ENCODE measurements at places on chromosomes 4 and X. TPM values are rescaled to one million over a fixed set of nuclear protein-coding genes. Genes with fewer than 3 reads are reported as not detected.
A peak's percentile ranks its signal among the peaks of the same experiment; 100 is the strongest.

Gene PQBP1
- total RNA-seq, result 56.6 TPM

GRCh38 chr4:149113804-149114430, 671.7 kb upstream of the NR3C2 start:
- no peak for DNase-seq

GRCh38 chr4:107083-107443, 17.2 kb upstream of the ZNF718 start:
- no peak for DNase-seq

DNA sequence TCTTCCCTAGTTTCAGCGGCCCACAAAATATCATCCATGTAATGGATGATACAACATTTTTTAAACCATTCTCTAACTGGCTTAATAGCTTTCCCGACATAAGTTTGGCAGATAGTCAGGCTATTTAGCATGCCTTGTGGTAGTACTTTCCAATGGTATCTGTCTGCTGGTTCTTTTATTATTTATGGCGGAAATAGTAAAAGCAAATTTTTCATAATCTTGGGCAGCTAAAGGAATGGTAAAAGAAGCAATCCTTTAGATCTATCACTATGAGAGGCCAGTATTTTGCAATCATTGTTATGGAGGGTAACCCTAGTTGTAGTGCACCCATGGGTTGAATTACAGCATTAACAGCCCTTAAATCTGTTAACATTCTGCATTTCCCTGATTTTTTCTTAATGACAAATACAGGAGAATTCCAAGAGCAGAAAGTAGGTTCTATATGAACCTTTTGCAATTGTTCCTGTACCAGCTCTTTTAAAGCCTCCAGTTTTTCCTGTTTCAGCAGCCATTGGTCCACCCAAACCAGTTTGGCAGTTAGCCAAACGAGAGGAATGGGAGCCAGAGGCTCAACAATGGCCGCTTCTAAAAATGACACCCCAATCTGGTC, 14.3 kb upstream of the HSD17B11 start:
- no peak for DNase-seq

- no peak for DNase-seq
Measured at GRCh38 chr4:170087163-170087700, 2.5 kb downstream of the AADAT start.

GRCh38 chr4:164383058-164383357, 370.9 kb upstream of the SMIM31 start:
- no peak for DNase-seq

Gene SLC49A3
- 9.4 TPM for total RNA-seq

DNA sequence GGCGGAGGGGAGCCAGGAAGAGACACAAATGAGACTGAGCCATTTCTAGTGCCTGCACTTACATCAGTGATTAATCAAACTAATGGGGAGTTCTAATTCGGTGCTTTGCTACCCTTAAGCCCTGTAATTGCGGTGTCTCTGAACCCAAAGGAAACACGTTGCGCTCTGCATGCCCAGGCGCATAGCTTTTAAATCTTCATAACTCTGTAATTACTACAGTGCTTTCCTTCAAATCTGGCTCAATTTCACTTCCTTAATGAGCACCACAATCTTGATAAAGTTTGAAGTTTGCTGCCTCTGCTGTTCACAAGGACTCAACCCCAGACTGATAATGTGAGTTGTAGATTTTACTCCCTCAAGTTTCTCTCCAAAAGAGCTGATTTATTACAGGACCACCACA, 5.7 kb upstream of the NHS start:
- DNase-seq, result no peak

GRCh38 chr4:47786958-47787370, 50.9 kb downstream of the CORIN start:
- DNase-seq, result no peak

Gene DCAF8L2
- not detected for total RNA-seq

DNA sequence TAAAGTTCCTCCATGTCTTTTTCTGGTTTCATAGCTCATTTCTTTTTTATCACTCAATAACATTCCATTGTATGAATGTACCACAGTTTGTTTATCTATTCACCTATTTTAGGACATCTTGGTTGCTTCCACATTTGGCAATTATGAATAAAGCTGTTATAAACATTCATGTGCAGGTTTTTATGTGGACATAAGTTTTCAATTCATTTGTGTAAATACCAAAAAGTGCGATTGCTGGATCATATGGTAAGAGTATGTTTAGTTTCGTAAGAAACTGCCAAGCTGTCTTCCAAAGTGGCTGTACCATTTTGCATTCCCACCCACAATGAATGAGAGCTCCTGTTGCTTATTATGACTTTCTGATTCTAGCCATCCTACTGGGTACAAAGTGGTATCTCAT, 36.3 kb upstream of the ZFX start:
- DNase-seq, result no peak

DNA sequence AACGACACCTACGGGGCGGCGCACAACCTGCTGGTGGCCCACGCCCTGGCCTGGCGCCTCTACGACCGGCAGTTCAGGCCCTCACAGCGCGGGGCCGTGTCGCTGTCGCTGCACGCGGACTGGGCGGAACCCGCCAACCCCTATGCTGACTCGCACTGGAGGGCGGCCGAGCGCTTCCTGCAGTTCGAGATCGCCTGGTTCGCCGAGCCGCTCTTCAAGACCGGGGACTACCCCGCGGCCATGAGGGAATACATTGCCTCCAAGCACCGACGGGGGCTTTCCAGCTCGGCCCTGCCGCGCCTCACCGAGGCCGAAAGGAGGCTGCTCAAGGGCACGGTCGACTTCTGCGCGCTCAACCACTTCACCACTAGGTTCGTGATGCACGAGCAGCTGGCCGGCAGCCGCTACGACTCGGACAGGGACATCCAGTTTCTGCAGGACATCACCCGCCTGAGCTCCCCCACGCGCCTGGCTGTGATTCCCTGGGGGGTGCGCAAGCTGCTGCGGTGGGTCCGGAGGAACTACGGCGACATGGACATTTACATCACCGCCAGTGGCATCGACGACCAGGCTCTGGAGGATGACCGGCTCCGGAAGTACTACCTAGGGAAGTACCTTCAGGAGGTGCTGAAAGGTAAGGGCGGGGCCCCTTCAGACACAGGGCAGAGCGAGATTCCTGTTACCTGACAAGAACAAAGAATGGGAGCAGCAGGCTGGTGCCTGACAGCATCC, 11.7 kb downstream of the RPL9 start:
- no peak for DNase-seq

GRCh38 chrX:150899191-150899757, 806 bp upstream of the CD99L2 start:
- peak; percentile 26 for DNase-seq

DNA sequence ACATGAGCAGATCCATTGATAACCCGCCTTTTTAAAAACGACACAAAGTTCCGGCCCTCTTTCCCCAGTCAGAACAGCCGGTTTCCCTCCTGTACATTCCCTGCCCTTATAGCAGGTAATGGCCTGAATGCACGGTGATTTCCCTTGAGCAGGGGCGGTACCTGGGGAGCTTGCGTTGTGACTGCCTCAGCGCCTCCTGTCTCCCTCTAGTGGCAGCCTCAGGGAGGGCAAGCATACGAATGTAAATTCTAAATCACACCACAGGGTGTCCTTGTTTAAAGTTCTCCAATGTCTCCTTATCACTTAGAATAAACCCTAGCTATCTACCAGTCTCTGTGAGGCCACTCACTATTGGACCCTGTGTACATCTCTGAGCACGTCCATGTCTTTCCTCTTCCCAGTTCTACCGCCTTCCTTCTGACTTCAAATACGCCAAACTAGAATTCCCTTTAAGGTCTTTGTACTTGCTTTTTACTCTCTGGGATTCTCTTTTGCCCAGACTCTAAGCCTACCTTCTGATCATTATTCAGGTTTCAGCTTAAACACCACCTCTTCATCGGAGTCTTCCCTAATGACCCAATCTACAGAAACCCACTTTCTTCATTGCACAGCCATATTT, 18.4 kb upstream of the LDB2 start:
- DNase-seq, result no peak

All from omental fat pad (tissue), 4 donors.